ENCODE measurements at places on chromosomes 5 and 9.

- peak; percentile 62 for DNase-seq
These were observed 59.7 kb downstream of the CARTPT start for GRCh38 chr5:71778678-71779276.

- DNase-seq, result peak; percentile 64
These were observed 50.8 kb downstream of the DMRT2 start for GRCh38 chr9:1100945-1101344.

DNA sequence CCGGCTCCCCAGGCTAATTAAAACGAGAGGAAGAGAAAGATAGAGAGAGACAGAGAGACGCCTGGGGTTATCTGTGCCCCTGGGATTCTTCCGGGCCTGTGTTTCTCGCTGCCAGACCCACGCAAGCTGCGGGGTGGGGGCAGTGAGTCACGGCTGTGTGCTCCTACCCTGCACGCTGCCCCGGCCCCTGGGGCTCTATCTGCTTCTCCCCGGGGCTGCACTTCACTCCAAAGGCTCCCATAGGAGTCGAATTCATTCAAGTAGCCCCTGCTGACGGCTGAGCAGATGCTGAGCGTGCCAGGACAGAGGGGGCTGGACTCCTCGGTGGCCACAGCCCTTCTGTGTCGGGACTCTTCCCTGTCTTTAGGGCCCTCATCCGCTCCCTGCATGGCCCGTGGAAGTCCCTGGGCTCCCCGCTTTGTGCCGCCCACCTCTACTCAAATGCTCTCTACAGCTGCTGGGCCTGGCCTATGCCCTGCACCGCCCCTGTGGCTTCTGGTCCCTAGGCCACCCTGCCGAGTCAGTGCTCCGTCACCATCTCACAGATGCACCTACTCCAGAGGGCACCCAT lies 22.8 kb downstream of the SARDH start:
- DNase-seq, result no peak

GRCh38 chr5:111999286-111999685 lies 242.3 kb upstream of the NREP start:
- DNase-seq, result no peak

GRCh38 chr9:35755071-35755470 lies 995 bp upstream of the MSMP start:
- DNase-seq, result no peak

DNA sequence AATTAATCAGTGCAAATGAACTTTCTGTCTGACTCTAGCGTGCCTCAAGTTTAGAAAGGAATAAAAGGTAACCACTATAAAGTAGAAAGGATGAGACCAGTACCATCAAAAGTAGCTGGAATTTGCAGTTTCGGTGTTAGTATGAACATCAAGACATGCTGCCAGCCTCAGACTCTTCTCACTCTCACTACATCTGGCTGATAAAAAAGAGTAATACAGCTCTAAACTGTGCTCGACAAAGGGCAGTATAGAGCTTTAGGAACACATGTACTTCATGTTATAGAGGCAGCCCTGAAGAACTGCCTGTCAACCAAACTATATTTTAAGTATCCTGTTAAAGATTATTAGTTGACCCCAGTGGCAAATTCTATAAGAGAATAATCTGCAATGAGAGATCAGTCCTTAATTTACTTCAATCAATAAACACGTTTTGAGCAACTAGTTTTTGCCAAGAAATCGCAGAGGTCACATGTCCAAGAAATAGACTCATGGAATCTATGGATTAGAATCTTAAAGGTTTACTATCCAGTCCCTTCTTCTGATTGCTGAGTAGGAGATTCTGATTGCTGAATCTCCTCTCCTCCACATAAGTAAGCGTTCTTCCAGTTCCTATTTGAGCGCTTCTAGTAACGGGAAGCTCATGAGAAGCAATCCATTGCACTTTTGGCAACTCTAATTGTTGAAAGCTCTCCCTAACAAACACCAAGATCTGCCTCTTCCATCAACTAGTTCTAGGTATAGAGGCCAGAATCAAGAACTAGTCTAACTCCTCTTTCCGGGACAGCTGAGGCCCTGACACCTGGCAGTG lies 941 bp downstream of the XPA start:
- DNase-seq, result peak; percentile 51

DNA sequence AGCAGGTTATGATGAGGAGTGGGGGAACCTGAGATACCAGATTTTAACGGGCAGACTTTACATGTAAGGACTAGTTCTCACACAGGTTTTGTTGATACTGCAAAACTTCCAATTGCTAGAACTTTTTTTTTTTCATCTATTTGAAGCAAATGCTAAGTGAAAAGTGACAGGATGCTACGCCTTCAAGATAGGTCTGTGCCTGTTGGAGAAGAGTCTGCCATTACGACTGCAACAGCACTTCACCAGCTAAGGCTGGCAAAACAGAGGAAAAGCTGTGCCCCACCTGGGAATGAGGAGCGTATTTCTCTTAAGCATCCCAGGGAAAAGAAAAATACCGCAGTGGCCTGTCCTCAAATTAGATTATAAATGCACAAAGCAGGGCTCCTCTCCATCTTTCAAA lies 102.0 kb upstream of the CDH6 start:
- DNase-seq, result no peak

DNA sequence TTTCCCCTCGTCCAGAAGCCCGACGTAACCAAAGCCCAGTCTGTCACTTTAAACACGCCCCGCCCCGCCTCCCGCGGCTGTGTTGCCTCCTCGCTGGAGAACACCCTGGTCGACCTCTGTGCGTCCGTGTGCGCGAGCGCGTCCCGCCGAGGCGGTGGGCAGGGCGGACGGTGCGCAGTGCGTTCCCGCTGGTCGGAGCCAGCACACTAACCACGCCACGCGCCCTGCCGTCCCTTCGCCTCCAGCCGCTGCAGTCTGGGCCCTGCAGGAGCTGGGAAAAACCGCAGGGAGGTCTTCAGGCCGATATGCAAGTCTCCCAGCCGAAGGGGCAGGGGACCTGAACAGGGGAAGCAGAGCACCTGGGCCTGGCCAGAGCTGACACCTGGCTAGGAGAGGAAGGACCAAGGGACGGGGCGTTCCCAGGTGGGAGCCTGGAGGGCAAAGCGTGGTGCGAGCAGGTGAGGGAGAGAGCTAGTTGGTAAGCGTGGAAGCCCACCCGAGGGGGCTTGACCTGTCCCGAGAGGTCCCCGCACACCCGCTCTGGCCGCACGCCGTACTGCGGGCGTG lies 1.3 kb upstream of the PHPT1 start:
- DNase-seq, result no peak

- DNase-seq, result no peak
These were observed 28.6 kb upstream of the SLC6A19 start for GRCh38 chr5:1172670-1173404.

- no peak for DNase-seq
These were observed 412 bp downstream of the FGF18 start for GRCh38 chr5:171419688-171420430.

GRCh38 chr5:55226934-55227663 lies at the start of gene MCIDAS:
Gene MCIDAS (minus strand): TSS chr5:55227315. CDS start chr5:55227138, 177 bp downstream.
- no peak for DNase-seq

- DNase-seq, result no peak
These were observed 729.4 kb downstream of the MTRR start for GRCh38 chr5:8598356-8598755.

GRCh38 chr9:93963969-93964368 lies 8.8 kb upstream of the BARX1 start:
- no peak for DNase-seq

- no peak for DNase-seq
These were observed 115.2 kb upstream of the ST8SIA4 start for GRCh38 chr5:101018299-101018698.

- no peak for DNase-seq
These were observed 688.3 kb downstream of the PRR16 start for GRCh38 chr5:121152411-121152810.

- no peak for DNase-seq
These were observed 394.2 kb upstream of the PAPPA start for GRCh38 chr9:115759426-115759825.

DNA sequence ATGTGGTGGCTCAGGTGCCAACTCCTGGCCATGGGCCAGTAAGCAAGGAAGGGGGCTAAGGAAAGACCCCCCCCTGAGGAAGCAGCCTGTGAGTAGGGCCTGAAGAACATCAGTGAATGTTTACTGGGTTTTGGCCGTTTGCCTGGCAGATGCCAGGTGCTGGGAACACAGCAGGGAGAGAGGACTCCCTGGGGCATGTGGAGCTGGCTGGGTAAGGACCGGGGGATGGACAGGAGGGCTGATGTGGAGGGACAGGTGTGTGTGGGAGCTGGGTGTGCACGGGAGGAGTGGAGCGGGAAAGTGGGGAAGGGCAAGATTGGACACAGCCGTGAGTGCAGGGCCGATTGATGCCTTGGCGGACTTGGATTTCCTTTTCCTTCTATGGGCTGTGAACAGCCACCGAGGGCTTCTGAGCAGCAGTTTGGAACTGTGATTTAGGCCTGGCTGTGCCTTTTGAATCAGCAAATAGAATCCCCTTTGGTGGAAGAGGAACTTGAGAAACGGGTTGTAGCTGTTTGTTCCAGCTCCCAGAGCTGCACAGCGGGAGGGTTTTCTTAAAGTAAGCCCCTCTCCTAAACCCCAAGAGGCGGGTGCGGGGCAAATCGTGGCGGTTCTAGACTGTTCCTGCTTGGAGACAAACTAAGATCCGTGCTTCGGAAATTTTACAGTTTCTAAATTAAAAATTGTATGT lies 3.1 kb downstream of the HMCN2 start:
- DNase-seq, result peak; percentile 11

GRCh38 chr5:36029914-36030313 lies 36.8 kb downstream of the UGT3A2 start:
- peak; percentile 85 for DNase-seq

DNA sequence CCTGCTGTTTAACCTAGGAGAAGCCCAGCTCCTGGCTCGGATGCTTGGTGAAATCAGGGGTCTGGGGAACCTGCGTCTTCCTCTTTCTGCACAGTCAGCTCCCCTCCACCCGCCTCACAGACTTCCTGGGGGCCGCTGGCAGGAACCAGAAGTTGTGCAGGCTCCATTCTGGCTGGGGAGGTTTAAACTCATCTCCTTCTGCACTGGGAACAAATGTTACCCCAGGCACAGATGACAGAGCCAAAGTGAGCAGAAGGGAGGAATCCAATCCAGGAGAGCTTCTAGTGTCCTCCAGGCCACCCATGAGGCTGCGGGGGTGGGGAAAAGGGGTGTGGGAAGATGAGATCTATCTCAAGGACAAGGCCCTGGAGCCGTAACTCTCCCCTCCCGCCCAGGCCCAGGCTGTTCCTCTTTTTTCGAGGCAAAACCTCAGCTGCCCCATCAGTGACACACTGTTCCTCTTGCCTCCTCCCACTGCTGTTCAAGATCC lies 31.2 kb downstream of the KCNMB1 start:
- no peak for DNase-seq

GRCh38 chr5:72541501-72542225 lies 34.5 kb upstream of the ZNF366 start:
- DNase-seq, result peak; percentile 46

- DNase-seq, result no peak
These were observed 10.3 kb upstream of the IRGM start for GRCh38 chr5:150836064-150836463.

DNA sequence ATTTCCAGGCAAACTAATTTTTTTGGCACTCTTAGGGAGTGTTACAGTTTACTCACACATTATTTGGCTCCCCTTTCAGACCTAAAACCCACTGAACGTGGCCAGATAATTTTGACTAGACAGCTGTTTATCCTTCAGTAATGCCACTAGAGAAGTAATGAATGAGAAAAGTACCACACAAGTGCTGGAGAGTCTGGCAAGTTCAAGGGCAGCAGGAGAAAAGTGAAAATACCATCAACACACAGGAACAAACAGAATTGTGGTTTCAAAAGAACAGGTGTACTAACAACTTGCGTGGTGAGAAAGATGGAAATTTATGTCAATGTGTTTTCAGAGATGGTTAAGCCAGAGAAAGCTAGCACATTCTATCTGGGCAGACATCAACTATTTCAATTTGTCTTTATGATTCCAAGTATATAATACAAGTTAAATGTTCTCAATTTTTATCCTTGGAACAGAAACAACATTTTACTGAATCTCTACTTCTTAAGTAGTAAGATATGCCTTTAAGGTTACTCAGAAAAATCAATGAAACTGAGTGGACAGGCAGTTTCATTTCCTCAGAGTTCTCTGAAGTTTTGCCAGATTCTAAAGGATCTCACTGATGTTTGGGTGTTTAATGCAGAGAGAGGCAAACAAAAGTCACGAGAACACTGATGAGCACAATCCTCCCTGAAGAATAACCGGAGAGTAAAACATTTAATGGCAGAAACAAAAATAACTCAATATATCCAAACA lies 91.0 kb downstream of the ARSB start:
- DNase-seq, result peak; percentile 25

DNA sequence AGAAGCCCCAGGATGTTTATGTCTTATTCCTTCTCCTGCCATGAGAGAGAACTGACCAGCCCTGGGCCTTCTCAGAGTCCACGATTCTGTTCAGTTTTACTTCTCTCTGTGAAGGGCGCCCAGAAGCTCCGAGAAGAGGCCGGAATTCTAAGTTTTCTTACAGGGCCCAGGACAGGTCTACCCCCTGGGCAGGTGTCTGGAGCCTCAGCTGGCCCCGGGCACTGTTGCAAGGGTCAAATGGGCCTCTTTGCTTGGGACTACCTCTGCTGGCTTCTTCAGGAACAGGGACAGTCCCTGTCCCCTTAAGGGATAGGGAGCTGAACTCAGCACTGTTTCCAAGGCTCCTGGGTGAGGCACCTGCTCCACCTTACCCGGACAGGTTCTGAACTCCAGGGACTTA lies 55.0 kb downstream of the RASGEF1C start:
- DNase-seq, result no peak

GRCh38 chr5:175657593-175658271 lies at the start of gene HRH2:
Gene HRH2 (plus strand): TSS chr5:175658071. CDS start chr5:175683234, 25,163 bp downstream.
- DNase-seq, result peak; percentile 13

- no peak for DNase-seq
These were observed 4.0 kb upstream of the ZSWIM6 start for GRCh38 chr5:61327760-61328753.

DNA sequence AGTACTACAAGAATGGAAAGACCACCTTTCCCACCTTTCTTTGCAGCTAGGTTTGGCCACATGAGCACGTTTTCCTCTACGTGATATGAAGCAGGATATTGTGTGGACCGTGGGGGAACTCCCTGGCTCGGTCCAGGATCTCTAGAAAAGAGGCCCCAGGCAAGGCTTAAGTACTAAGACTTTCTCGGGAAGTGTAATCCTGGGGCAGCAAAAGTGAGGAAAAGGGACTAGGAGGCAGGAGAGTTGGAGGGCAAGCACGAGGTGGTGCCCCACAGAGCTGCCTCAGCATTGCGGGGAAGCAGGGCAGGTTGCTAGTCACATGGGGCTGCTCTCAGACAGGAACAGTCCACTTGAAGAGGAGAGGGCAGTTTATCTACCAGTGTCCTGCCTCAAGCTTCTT lies 235.1 kb downstream of the GADD45G start:
- no peak for DNase-seq

- DNase-seq, result no peak
These were observed 235.7 kb upstream of the TNC start for GRCh38 chr9:115353681-115354080.

GRCh38 chr5:133314086-133314485 lies 262.3 kb downstream of the HSPA4 start:
- DNase-seq, result no peak

- DNase-seq, result peak; percentile 65
These were observed at the start of gene GABRB2 for GRCh38 chr5:161546470-161547301. Gene GABRB2 (minus strand): TSS chr5:161546725. CDS start chr5:161546643, 82 bp downstream.
